ENCODE measurements at places on chromosomes 5 and 9. TPM values are rescaled to one million over a fixed set of nuclear protein-coding genes. Genes with fewer than 3 reads are reported as not detected.

Gene CRHBP
- total RNA-seq, result 0.49 TPM

Gene SPINK5
- total RNA-seq, result 0.06 TPM

Gene PCDHGA3
- 0.32 TPM for total RNA-seq

Gene IL33
- total RNA-seq, result 17.5 TPM

Gene EQTN
- not detected for total RNA-seq

Gene HMMR
- total RNA-seq, result 35.9 TPM

Gene ECSCR
- 281 TPM for total RNA-seq

Gene HACD4
- total RNA-seq, result 0.44 TPM

Gene C5orf34
- 3.9 TPM for total RNA-seq

Gene TNFSF8
- not detected for total RNA-seq

Gene ADGRV1
- total RNA-seq, result under 0.01 TPM

Gene STXBP1
- total RNA-seq, result 11.0 TPM

Gene BOD1
- total RNA-seq, result 40.2 TPM

Gene ACOT12
- total RNA-seq, result not detected

Gene UNC5A
- 3.3 TPM for total RNA-seq

Gene SOHLH1
- not detected for total RNA-seq

Gene CDKN2A
- 5.4 TPM for total RNA-seq

Gene PKD2L2
- not detected for total RNA-seq

Gene LRRC26
- not detected for total RNA-seq

Gene EPB41L4B
- total RNA-seq, result 0.16 TPM

Gene IL4
- not detected for total RNA-seq

Gene ELAVL2
- 1.3 TPM for total RNA-seq

Gene PIP5K1B
- 0.06 TPM for total RNA-seq

Gene NDFIP1
- total RNA-seq, result 32.9 TPM

Gene OTP
- not detected for total RNA-seq

Gene CNTFR
- total RNA-seq, result not detected

Gene RANBP3L
- total RNA-seq, result not detected

Gene FGF10
- not detected for total RNA-seq

Gene IFNA13
- not detected for total RNA-seq

Gene RNF208
- total RNA-seq, result 0.16 TPM

Gene FBN2
- 5.7 TPM for total RNA-seq

Gene RAPGEF6
- 44.7 TPM for total RNA-seq

Gene C5orf52
- not detected for total RNA-seq

Gene ALAD
- 24.0 TPM for total RNA-seq

Gene SLC4A9
- total RNA-seq, result under 0.01 TPM

Gene BHMT
- total RNA-seq, result not detected

Gene SPATA31A3
- not detected for total RNA-seq

Gene UTP15
- total RNA-seq, result 23.0 TPM

Gene ZNF367
- 9.6 TPM for total RNA-seq

Gene IFNB1
- not detected for total RNA-seq

Gene LURAP1L
- 11.3 TPM for total RNA-seq

Gene CDH9
- not detected for total RNA-seq

All from bladder microvascular endothelial cell (primary cell).